Memory B cell (primary cell): ENCODE measurements at places on chromosomes 16 and 17.

DNA sequence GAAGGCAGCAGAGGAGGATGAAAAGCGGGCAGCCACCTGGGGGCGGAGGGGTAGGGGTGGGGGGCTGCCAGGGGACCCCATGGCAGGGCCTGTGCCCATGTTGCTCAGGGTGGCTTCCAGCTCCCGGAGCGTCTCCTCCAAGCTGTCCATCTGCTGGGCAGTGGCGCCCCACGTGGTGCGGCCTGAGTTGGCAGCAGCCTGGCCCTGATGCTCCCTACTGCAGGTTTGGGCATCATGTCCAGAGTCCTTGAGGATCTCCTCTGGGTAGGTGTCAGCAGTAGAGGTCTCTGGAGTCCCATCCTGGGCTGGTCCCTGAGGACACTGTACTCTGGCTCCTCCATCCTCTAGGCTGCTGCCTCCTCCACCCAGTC, 60.9 kb downstream of the SRCIN1 start:
- no peaks in the 10 kb centered on the region for H3K36me3 ChIP-seq
- H3K4me1 ChIP-seq, result no peaks in the 10 kb centered on the region
- no peak overlapping the region for H3K4me3 ChIP-seq
- DNase-seq, result no peak

DNA sequence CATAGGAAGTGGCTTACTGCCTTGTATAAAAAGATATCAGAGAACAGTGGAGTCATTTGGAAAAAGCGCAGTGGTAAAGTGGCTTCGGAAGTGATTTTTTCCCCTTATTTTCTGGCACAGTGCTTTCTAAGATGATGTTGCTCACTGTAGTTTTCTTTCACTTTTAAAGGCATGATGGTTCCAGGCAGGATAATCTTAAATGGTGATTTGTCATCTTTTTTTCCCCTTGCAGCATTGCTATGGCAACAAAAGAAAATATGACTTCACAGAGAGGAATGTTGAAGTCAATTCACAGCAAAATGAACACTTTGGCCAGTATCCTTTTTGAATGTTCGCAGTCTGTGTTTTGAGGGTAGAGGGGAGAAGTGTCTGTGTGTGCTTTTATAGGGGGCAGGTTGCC, 42.5 kb downstream of the GOSR1 start:
- DNase-seq, result no peak
- peaks cover 5% of the 10 kb centered on the region for H3K4me1 ChIP-seq
- H3K36me3 ChIP-seq, result peaks cover 18% of the 10 kb centered on the region
- no peaks in the 10 kb centered on the region for H3K27me3 ChIP-seq
- no peak overlapping the region for H3K4me3 ChIP-seq

GRCh38 chr17:49932138-49932723, 36.8 kb upstream of the DLX4 start:
- no peak overlapping the region for H3K27ac ChIP-seq
- H3K4me3 ChIP-seq, result no peak overlapping the region
- H3K4me1 ChIP-seq, result no peaks in the 10 kb centered on the region
- H3K36me3 ChIP-seq, result no peaks in the 10 kb centered on the region

DNA sequence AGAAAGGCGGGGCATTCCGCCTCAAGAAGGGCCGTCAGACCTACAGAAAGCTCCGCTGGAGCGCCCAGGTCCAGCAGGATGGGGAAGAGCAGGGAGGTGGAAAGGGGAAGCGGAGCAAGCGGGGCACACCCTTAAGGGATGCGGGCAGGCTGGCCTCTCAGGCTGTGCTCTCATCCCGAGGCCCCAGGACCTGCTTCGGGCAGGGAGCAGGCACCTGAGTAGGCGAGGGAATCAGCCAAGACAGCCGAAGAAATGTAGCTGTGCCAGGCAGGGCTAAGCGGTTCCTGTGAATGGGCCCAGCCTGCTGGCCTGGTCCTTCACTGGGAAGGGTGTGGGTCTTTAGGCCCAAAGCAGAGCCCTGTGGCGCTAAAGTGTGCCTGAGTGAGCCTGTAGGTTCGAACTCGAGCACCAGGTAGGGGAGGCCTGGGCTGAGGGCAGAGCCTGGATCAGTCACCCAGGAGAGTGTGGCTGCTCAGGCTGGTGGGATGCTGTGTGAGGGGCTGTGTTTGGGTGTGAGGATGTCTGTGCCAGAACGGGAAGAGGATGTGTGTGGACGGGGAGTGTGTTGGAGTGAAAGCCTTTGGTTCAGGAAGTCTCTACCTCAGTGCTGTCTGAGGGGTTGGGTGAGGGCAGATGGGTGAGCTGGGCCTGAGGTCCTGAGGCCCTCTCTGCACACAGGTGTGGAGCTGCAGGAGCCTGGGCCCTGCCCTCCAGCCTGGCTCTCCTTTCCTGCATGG, 3.3 kb downstream of the TBX4 start:
- H3K27ac ChIP-seq, result no peak overlapping the region
- H3K4me3 ChIP-seq, result peak overlapping the region; percentile 1
- H3K27me3 ChIP-seq, result peaks cover 43% of the 10 kb centered on the region
- H3K4me1 ChIP-seq, result peaks cover 29% of the 10 kb centered on the region
- no peak for DNase-seq

GRCh38 chr17:10516638-10517037, 1.7 kb downstream of the MYH1 start:
- H3K27ac ChIP-seq, result no peak overlapping the region
- no peaks in the 10 kb centered on the region for H3K4me1 ChIP-seq
- DNase-seq, result no peak
- H3K4me3 ChIP-seq, result no peak overlapping the region
- H3K27me3 ChIP-seq, result no peaks in the 10 kb centered on the region

DNA sequence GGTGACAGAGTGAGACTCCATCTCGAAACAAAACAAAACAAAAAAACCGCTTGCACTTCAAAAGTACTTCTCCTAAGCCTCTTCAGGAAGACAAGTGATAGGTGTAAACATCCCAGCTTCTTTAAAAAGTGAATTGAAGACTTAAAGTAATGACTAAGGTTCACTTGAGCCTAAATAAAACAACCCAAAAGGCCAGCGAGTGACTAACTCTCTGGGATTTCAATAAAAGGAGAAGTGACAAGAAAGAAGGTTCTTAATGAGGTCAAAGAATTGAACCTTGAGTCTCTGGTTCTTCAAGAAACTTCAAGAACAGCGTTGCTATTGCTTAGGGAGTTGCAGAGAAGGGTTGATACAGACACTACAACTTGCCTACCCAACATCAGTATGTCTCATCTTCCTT, 42.2 kb downstream of the STX8 start:
- no peaks in the 10 kb centered on the region for H3K4me1 ChIP-seq
- no peak overlapping the region for H3K27ac ChIP-seq
- no peaks in the 10 kb centered on the region for H3K27me3 ChIP-seq

DNA sequence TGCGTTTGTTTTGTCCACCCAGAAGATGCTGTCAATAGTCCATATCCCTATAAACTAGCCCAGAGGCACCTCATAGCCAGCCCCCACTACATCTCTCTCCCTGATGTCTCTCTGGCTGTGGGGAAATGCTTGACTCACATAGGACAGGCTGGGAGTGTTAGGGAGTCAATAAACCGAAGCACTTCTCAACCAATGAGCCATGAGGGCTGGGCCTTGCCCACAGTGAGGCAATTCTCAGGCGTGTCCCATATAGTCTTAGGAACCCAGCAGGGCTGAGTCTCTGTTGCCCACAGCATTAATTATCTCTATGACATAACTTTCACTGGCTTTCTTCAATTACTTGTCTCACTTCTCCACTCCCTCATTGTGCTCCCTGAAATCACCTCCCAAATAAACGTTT, 387.3 kb upstream of the CDH11 start:
- peaks cover 1% of the 10 kb centered on the region for H3K27me3 ChIP-seq
- H3K4me1 ChIP-seq, result no peaks in the 10 kb centered on the region
- H3K36me3 ChIP-seq, result no peaks in the 10 kb centered on the region
- H3K4me3 ChIP-seq, result no peak overlapping the region
- no peak overlapping the region for H3K27ac ChIP-seq
- no peak for DNase-seq

- H3K27me3 ChIP-seq, result peaks cover 2% of the 10 kb centered on the region
- DNase-seq, result no peak
- no peaks in the 10 kb centered on the region for H3K36me3 ChIP-seq
- no peak overlapping the region for H3K4me3 ChIP-seq
- H3K4me1 ChIP-seq, result no peaks in the 10 kb centered on the region
These were observed 420.9 kb downstream of the SHISA9 start for GRCh38 chr16:13322336-13322735.

DNA sequence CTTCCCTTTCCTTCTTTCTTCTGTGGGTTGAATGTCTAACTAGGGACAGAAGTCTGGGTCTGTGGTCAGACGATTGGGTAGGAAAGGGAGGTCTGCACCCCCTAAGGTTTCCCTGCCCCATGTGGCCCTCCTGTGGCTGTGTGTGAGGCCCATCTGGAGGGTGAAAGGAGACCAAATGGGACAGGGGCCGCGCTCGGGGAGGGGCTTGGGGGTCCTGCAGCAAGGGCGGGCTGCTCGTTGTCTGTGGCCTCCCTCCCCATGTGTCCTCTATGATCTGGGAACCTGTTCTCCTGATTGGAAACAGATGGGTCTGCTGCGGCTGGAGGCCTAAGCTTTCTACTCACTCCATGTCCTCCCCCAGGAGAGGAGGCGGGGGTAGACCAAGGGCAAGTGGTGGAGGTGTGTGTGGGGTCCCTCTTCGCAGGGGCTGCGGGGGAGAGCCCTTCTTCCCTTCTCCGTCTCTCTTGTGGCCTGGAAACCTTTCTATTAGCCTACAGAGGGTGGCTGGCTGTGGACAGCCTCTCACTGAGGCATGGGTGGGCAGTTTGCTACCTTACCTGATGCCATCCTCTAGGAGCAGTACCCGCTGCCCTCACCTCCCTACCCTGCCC, 18.6 kb downstream of the IGFBP4 start:
- no peaks in the 10 kb centered on the region for H3K4me1 ChIP-seq
- no peak overlapping the region for H3K4me3 ChIP-seq
- H3K36me3 ChIP-seq, result no peaks in the 10 kb centered on the region
- H3K27ac ChIP-seq, result no peak overlapping the region
- H3K27me3 ChIP-seq, result no peaks in the 10 kb centered on the region

GRCh38 chr17:40490289-40490853, 11.1 kb downstream of the TNS4 start:
- no peak overlapping the region for H3K4me3 ChIP-seq
- H3K4me1 ChIP-seq, result peaks cover 12% of the 10 kb centered on the region
- H3K27ac ChIP-seq, result no peak overlapping the region

- no peak for DNase-seq
- peaks cover 8% of the 10 kb centered on the region for H3K27me3 ChIP-seq
- no peaks in the 10 kb centered on the region for H3K36me3 ChIP-seq
- H3K27ac ChIP-seq, result no peak overlapping the region
These were observed 2.9 kb downstream of the SMPD3 start for GRCh38 chr16:68445458-68445857.

GRCh38 chr16:67350324-67350723, 23.7 kb downstream of the LRRC36 start:
- no peak overlapping the region for H3K27ac ChIP-seq
- H3K36me3 ChIP-seq, result no peaks in the 10 kb centered on the region
- no peaks in the 10 kb centered on the region for H3K4me1 ChIP-seq
- H3K4me3 ChIP-seq, result no peak overlapping the region
- no peaks in the 10 kb centered on the region for H3K27me3 ChIP-seq
- DNase-seq, result no peak

DNA sequence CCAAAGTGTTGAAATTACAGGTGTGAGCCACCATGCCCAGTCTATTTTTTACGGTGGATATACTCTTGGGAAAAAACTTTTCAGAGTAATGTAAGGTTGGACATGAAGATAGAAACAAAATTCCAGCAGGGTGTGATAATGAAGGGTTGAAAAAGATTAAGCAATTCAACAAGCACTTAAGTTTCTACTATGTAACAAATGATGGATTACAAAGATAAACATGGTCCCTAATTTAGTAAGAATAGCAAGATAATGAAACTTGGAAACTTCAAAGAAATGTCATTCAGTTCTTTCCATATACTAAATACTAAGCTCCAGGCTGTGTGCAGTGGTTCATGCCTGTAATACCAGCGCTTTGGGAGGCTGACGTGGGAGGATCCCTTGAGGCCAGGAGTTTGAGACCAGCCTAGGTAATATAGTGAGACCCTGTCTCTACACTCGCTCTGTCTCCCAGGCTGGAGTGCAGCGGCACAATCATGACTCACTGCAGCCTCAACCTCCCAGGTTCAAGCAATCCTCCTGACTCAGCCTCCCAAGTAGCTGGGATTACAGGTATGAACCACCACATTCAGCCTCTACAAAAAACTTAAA, 31.0 kb downstream of the PSMD12 start:
- no peaks in the 10 kb centered on the region for H3K27me3 ChIP-seq
- peaks cover 9% of the 10 kb centered on the region for H3K36me3 ChIP-seq
- H3K27ac ChIP-seq, result no peak overlapping the region

DNA sequence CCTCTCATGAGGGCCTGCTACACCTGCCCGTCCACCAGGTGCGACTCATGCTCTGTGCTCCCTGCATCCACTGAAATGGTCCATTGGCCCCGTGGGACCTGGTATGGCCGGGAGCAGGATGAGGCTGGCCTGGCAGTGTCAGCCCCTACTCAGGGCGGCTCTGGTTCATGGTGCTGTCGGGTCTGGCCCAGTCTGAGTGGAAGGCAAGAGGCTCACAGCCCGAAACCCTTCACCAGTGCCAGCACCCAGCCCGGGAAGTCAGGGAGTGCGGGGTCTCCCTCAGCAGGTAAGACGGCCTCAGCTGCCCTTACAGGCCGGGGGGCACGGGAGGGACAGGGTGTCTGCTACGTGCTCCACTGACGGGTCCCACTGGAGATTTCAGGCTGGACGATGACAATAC, 40.5 kb upstream of the RASD1 start:
- H3K27ac ChIP-seq, result no peak overlapping the region
- no peaks in the 10 kb centered on the region for H3K27me3 ChIP-seq
- H3K4me1 ChIP-seq, result no peaks in the 10 kb centered on the region
- no peak overlapping the region for H3K4me3 ChIP-seq
- no peaks in the 10 kb centered on the region for H3K36me3 ChIP-seq
- no peak for DNase-seq

- peaks cover under 1% of the 10 kb centered on the region for H3K27me3 ChIP-seq
- peak overlapping the region; percentile 93 for H3K27ac ChIP-seq
- H3K36me3 ChIP-seq, result no peaks in the 10 kb centered on the region
- H3K4me3 ChIP-seq, result peak overlapping the region; percentile 82
- H3K4me1 ChIP-seq, result peaks cover 13% of the 10 kb centered on the region
- DNase-seq, result peak; percentile 37
These were observed 27.8 kb upstream of the MEIOC start for GRCh38 chr17:44628243-44629188.

DNA sequence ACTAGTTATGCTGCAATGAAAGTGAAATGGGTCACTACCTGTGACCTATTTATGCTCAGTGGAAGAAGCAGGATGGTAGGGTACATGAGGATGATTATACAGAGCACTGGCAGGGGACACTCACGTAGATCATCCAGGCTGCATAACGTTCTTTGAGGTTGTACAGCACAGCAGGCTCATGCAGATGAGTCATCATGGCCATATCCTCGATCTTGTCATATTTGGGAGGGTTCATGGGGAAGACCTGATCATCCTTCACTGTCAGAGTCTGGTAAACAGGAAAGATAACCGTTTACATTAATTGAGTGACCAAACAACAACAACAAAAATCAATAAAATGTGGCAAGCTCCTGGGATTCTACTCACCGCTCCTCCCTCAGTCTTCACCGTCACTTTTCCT, 2.1 kb downstream of the MYH2 start:
- peaks cover 3% of the 10 kb centered on the region for H3K27me3 ChIP-seq
- H3K27ac ChIP-seq, result no peak overlapping the region
- H3K4me1 ChIP-seq, result no peaks in the 10 kb centered on the region
- no peak for DNase-seq
- H3K4me3 ChIP-seq, result no peak overlapping the region
- H3K36me3 ChIP-seq, result no peaks in the 10 kb centered on the region
